Activated CD4-positive, alpha-beta T cell treated with anti-CD3 and anti-CD28 coated beads, Interleukin-2, amount 50 U/mL, for 4 hours (primary cell): ENCODE measurements at places on chromosomes 2 and 18.

DNA sequence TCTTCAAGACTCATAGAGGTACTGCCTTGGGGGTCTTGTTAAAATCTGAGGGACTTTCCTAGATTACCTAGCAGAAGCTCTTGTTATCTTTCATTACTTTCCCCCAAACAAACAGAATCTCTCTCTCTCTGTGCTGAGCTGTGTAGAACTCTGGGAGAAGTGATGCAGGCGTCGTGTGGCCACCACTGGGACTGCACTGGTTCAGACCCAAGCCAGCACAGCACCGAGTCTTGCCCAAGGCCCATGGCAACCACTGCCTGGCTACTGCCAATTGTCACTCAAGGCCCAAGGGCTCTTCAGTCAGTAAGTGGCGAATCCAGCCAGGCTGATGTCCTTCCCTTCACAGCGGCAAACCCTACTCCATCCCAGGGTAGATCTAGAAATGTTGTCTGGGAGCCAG, 28.6 kb downstream of the PPP1R1C start:
- no peak for DNase-seq

- DNase-seq: no peak
Measured at GRCh38 chr18:76274468-76275289, 220.4 kb downstream of the ZNF516 start.

- DNase-seq: no peak
Measured at GRCh38 chr2:163266772-163267171, 428.2 kb upstream of the KCNH7 start.

GRCh38 chr2:11998218-11998617, 251.8 kb downstream of the LPIN1 start:
- no peak for DNase-seq

GRCh38 chr2:59066787-59067399, 825.8 kb upstream of the FANCL start:
- DNase-seq: no peak

DNA sequence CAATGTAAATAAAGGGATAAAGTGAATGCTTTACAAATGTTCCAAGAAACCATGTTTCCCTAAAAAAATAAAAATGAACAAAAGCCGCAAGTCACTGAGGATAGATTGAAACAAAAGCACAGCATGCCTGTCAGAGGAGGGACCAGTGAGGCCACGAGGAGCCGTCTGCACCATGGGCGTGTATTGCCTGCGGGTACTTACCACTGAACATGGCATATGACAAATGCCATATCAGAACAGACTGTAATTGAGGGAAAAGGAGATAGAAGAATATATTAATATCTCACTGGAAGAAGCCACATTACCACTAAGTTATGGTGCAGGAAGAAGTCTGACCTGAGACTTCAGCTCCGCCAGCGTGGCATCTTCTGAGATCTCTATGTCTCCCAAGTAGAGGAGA, 75.8 kb downstream of the USP40 start:
- DNase-seq: no peak

DNA sequence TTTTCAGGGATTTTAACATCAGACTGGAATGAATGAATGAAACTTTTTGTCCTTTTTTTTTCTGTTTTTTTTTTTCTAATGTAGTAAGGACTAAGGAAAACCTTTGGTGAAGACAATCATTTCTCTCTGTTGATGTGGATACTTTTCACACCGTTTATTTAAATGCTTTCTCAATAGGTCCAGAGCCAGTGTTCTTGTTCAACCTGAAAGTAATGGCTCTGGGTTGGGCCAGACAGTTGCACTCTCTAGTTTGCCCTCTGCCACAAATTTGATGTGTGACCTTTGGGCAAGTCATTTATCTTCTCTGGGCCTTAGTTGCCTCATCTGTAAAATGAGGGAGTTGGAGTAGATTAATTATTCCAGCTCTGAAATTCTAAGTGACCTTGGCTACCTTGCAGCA, 53.4 kb downstream of the SMAD4 start:
- DNase-seq: no peak

GRCh38 chr2:226220511-226220910, 579.1 kb downstream of the IRS1 start:
- DNase-seq: no peak

DNA sequence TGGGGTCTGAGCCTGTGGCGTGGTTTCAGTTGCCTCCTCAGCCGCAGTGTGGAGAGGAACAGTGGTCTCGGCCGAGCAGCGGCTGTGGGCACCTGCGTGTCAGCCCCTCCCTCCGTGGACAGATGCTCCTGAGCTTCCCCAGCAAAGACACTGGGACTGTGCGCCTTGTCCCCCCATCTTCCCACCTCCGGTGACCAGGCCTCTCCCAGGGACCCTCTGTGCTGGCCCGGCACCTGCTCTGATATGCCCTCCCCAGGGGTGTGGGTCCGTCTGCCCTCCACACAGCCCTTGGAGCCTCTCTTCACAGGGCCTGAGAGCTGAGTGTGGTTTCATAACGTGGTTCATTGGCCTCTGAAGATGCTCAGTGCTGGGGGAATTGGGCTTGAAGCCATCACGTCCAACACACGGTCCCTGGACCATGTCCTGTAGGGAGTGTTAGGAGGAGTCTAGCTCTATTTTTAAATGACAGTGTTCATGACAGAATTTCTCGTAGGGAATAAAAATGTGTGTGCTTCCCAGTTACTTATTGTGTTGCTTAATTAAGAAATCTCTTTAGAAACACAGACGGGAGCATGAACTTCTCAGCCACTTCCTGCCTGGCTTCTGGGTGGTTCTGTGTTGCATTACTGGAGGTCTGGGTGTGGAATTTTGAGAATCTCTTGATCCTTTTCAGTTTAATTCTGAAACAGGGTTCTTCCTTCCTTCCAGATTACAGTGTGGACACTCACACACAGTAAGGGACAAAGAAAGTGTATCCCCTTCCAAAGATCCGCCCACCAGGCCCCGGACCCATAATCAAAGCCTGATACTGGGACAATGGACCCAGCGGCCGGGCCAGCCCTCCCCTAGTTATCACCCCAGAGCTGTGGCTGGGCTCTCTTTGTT, 110.7 kb downstream of the NFATC1 start:
- DNase-seq: no peak

- DNase-seq: no peak
Measured at GRCh38 chr18:6782861-6783260, 53.3 kb downstream of the ARHGAP28 start.

DNA sequence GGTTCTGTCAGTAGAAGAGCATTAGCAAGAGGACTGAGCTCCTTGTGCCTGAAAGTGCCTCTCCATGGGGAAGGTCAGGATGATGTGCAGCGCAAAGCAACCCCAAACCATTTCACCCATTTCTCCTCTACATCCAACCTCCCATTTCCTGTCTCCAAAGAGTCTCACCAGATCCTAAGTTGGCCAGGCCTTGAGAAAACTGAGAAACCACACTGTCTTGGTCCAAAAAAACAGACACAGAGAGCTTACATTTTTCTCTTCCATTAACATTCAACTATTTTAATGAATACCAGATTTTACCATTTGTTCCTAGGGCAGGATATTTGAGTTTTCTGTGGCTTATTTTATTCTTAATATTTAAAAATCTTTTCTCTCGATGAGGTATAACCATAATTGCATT, 195.0 kb downstream of the EPHA4 start:
- DNase-seq: no peak

GRCh38 chr2:144470816-144471215, 49.1 kb downstream of the ZEB2 start:
- DNase-seq: no peak

- no peak for DNase-seq
Measured at GRCh38 chr2:11698009-11698922, 28.3 kb upstream of the NTSR2 start.

DNA sequence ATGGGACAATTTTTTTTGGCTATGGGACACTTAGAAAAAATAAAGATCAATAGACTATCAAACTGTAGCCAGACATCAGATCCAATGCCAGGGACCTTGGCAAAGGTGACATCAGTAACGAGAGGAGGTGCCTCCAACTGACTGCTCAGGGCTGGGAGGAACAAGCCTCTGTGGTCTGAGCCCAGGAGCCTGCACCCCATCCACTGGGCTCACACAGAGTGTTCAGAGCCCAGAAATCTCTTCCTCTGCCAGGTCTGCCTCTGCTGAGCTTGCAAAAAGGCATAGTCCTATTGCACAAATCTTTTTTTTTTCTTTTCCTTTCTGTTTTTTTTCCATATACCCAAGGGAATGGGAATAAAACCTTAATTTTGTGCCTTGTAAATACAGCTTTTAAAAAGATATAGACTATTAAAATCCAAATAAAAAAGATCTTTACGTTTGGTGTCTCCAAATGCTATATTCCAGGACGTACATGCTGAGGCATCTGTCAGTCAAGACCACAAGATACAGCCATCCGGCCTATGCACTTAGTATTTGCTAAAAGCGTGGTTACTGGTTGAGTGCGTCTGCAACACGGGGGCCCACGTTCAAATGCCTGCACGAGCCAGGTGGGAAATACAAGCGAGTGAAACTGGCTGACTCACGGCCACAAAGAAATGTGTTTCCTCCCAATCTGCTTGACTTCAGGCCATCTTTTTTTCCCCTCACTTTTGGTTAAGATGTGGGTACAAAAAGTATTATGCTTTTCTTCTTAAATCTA, 7.8 kb upstream of the ARHGAP25 start:
- peak; percentile 74 for DNase-seq

DNA sequence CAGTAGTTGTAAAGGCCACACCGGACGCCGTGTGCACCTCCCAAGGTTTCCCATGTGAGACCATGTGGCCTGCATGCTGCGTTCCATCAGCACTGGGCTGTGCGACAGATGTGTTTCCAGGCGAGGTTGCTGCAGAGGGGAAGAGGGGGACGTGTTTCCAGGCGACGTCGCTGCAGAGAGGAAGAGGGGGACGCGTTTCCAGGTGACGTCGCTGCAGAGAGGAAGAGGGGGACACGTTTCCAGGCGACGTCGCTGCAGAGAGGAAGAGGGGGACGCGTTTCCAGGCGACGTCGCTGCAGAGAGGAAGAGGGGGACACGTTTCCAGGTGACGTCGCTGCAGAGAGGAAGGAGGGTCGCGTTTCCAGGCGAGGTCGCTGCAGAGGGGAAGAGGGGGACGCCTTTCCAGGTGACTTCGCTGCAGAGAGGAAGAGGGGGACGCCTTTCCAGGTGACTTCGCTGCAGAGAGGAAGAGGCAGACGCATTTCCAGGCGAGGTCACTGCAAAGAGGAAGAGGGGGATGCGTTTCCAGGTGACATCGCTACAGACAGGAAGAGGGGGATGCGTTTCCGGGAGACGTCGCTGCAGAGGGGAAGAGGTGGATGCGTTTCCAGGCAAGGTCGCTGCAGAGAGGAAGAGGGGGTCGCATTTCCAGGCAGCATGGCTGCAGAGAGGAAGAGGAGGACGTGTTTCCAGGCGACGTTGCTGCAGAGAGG, 24.5 kb downstream of the NFATC1 start:
- no peak for DNase-seq

- no peak for DNase-seq
Measured at GRCh38 chr2:238703053-238703415, 144.9 kb upstream of the TWIST2 start.

- DNase-seq: no peak
Measured at GRCh38 chr2:232138441-232138840, 176.9 kb downstream of the DIS3L2 start.

DNA sequence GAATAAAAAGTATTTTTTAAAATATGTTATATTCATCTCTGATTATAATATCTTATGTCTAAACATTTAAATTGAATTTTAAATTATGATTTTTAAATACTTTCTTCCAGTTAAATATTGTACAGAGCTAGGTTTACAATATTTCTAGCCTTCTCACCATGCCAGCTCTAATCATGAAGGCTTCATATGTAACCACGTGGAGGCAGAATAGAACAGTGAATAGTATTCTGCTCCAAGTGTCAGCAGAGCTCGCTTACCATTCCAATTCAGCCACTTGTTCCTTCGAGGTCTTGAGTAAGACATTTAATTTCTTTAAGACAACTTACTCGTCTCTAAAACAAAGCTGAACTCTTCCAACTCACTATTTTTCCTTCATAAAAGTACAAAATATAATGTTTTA, 871.8 kb downstream of the SUCLG1 start:
- DNase-seq: no peak

- DNase-seq: no peak
Measured at GRCh38 chr2:233013027-233013461, at the start of gene NGEF. TSS of gene NGEF (minus strand) at chr2:233013256. CDS start at chr2:232974890, 38,366 bp downstream.
